OCI-LY7 (cell line): ENCODE measurements at places on chromosomes 4 and X.

- DNase-seq: no peak
These were observed 17.0 kb downstream of the RBMX2 start for GRCh38 chrX:130418740-130419139.

DNA sequence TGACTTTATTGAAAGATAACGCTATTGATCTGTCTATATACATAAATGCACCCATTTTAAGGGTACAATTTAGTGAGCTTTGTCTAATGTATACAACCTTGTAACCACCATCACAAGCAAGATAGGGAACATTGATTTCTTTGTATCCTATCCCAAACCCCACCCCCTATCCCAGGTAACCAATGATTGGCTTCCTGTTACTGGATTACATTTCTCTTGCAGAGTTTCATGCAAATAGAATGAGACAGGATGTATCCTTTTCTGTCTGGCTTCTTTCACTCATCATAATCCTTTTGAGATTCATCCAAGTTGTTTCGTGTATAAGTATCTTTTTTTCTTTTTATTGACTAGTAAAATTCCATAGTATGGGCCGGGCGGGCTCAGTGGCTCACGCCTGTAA lies 1.6 kb upstream of the GRIPAP1 start:
- peak; percentile 3 for DNase-seq

DNA sequence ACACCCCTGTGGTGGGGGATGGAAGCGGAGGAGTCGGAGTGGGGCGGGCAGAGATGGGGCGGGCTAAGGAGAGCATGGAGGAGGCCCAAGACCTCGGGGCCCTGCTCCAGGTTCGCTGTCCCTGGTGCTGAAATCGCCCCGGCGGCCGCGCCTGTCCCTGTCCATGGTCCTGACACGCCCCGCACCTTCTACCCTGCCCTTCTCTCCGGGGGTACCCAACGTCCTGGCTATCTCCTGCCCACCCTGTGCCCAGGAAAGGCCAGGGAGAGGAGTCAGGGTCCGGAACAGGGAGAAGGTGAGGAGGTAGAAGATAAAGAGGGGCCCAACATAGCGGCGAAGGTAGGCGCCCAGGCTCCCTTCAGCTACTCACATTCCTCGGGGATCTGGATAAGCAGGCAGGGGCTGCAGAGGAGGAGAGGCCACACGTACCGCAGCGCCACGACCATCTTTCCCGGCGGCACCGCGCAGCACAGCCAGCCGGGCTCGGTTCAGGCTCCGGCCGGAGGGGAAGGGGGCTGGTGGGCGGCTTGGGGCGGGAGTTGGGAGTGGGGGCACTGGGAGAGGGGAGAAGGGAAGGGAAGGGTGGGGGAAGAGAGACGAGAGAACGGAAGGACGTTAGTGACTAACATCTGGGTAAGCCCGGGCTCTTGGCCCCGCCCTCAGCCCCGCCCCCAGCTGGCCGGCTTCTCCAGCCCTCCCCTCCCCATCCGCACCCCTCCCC lies 10.4 kb downstream of the L1CAM start:
- peak; percentile 44 for DNase-seq

DNA sequence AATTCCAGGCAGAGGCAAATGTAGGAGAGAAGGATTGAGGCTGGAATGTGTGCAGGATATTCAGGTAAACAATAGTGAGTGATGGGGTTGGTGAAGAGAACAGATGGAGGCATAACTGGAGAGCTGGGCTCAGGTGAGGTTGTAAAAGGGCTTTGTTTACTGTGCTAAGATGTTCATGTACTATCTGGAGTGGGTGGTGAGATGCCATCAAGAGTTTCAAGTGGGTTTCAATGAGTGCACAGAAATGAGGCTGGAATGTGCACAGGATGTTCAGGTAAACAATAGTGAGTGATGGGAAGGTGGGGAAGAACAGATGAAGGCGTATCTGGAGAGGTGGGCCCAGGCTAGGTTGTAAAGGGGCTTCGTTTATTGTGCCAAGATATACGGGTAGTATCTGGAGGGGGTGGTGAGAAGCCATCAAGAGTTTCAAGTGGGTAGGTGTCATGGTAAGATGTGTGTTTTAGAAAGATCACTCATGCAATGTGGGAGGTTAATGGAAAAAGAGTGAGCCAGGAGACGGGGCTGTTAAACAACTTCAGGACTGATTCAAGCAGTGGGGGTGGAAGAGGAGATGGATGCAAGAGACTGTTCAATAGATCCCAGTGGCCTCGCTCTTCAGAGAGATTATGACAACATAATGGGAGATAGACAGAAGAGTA lies 25.4 kb upstream of the NMU start:
- no peak for DNase-seq

DNA sequence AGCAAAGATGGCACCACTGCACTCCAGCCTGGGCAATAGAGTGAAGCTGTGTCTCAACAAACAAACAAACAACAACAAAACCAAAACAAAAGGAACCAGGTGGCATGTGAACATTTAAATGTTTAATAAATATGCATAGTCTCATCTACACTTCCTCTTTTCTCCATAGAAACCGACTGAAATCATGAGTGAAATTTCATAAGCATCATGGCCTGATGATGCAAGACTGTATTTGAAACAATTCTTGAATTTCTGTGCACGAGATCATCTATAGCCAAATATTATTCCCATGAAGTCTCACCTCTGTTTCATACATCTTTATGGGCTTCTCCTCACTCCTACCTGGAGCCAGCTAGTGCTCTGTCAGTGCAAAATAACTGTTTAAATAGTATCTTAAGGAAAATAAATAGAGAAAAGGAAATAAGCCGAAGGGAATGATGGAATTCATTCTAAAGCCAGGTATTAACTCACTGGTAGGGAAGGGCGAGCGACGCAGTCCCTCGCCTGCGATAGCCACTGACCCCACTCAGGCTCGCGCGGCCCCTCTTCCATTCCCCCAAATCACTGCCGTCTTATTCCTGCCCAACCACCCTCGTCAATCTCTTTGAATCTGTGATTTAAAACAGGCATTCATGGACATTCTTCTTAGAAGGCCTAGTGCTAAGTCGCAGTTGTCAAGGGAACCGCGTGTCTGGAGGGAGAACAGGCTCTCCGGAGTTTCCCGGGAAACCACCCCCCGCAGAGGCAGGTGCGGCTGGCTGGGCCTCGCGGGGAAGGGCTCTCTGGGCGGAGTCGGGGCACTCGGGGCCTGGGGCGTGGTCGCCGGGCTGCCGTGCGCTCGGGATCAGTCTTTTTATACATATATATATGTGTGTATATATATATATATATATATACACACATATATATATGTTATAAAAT lies 52.4 kb upstream of the TRIM2 start:
- DNase-seq: no peak

DNA sequence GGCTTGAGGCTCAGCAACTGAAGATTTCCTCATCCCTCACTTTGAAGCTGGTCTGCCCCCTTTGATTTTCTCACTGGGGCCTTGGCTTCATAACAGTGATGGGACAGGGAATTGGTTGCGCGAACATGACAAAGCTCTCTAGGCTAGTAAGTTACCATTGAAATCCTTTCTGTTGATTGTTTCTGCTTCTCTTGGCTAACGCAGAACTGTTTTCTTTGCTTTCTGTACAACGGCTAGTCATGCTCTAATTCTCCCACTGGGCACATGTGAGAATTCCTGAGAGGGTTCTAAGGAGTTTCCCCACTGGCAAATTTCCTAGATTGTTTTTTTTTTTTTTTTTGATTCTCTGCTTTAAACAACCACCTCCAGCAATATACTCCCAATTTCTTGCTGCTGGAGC lies 738.6 kb downstream of the PCDH7 start:
- no peak for DNase-seq
